HS-27A (cell line): ENCODE measurements at places on chromosomes 4 and X.

- no peak for DNase-seq
Measured at GRCh38 chrX:146604196-146604595, 205.4 kb upstream of the CXorf51B start.

DNA sequence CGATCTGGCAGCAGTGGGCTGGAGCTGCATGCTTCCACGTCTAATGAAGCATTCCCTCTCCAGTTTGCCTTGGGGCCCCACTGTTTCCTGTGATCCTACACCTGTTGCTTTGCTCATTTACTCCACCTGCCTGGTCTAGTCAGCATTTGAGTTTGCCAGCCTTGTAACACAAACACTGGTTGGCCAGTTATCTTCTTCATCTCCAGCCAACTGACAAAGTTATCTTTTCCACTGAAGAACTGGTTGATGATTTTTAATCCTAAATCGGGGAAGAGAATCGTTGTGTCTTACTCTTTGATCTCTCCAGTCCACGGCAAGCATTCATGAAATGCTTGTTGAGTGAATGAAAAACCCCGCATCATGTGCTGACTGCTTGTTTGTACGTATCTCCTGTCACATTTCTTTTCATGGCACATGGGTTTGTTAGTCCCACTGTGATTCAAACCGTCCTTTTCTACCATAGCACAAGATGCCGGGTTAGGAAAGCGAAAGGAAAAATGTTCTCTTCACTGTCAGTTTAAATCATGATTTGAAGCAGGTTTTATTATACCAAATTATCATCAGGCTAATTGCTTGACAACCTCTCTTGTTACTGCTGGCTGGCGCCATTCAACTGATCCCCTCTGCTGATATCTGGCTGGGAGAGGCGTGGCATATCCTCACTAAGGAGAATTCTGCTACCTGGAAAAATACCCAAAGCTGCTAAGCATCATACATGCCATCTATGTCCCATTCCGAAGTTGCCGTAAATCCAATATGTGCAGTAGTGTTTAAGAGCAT is 144.8 kb downstream of the SHROOM3 start:
- DNase-seq = no peak

- DNase-seq = peak; percentile 77
Measured at GRCh38 chr4:140861359-140862176, 105.4 kb upstream of the TBC1D9 start.

GRCh38 chr4:187433141-187433540 is 562.4 kb upstream of the ZFP42 start:
- no peak for DNase-seq

- DNase-seq = no peak
Measured at GRCh38 chr4:173990869-173991210, 292.6 kb downstream of the FBXO8 start.

DNA sequence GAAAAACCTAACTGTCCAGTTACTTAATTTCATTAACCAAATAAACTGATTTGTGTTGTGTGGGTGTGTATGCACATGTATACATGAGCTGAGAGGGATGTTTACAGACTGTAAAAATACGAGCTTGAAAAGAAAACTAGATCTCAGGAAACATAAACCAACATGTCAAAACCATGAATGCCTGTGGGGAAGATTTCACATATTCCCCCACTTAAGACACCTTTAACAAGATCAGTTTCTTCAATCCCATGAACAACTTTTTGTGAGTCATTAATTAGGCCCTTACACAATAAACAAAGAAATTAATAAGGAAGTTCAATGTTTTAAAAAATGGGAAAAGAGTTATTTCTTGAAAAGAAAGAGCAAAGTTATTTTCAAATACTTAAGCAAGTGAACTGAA is 170.8 kb downstream of the ZNF674 start:
- no peak for DNase-seq

DNA sequence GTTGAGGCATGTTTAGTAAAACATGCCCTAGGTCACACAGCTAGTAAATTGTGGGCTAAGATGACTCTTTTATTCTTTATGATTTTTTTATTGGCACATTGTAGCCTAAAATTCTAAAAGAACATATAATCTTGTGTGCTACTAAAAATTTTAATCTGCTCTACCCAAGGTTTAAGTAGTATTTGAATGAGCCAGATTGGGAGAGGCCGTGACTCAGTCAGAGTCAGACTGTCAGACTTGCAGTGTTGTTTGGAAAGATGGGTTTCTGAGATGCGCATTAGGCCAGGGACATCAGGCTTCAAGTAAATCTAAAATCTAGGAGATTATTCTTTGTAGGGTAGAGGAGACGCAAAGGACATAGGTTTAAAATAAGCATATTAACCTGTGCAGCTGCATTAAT is 30.7 kb upstream of the TMPRSS11E start:
- DNase-seq = no peak

DNA sequence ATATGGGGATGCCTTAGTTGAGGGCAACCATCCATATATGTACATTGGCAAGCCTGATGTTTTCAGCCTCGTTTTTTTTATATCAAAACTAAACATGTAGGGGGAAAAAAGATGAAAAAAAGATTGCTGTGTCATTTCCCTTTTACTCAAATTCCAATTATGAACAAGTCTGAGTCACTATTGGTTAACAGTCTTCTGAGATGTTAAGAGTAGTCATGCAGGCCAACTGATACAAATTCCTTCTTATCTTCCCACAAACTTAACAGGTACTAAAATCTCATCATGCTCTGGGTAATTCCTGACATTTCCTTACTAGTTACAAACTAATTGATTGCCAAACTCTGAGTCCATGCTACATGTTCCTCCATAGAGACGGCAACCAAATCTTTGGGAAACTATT is 222.1 kb downstream of the FRMPD4 start:
- DNase-seq = peak; percentile 47

GRCh38 chrX:68692651-68693050 is 45.2 kb downstream of the STARD8 start:
- DNase-seq = no peak

GRCh38 chrX:150236327-150236726 is 126.8 kb upstream of the MAMLD1 start:
- no peak for DNase-seq

GRCh38 chr4:86993909-86994681 is 59.3 kb downstream of the AFF1 start:
- no peak for DNase-seq

DNA sequence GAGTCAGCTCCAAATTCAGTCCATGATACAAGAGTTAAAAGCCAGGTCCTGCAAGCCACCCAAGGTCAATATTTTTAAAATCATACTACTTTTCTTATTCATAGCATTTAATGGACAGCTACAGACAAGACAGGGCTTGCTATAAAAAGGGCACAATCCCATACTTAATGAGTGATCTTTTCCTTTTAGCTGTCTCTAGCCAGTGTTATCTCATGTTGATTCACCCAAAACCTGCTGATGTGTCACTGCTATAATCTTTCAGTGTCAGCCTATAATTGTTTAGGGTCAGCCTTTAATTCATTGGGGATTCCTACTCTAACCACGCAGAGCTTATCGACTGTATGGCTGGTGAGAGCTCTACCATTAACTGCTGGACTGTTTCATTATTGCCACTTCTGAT is 51.2 kb upstream of the HCCS start:
- DNase-seq = no peak

DNA sequence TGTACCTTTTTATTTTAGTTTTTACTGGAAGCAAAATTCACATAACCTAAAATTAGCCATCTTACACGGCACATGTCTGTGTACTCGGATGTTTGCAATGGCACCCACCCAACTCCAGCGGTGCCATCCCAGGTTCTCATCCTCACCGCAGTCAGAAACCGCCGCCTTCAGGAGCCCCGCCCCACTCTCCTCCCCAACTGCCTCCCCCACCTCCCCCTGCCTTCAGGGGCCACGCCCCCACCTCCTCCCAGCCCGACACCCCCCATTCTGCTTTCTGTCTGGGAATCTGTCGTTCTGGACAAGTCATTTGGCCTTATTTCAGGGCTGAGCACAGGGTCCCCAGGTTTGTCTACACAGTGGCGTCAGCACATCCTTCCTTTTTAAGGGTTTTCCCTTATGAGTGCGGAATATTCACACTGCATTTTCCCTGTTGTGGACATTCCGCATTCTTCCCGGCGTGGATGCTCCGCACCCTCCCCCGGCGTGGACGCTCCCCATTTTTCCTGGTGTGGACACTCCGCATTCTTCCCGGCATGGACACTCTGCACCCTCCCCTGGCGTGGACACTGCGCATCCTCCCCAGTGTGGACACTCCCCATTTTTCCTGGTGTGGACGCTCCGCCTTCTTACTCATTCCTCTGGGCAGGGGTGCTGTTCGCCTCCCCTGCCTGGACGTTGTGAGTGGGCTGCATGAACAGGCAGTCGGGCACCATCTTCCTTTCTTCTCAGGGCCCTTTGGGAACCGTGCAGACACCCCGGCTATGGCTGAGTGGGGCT is 135.4 kb upstream of the NKX1-1 start:
- DNase-seq = no peak

DNA sequence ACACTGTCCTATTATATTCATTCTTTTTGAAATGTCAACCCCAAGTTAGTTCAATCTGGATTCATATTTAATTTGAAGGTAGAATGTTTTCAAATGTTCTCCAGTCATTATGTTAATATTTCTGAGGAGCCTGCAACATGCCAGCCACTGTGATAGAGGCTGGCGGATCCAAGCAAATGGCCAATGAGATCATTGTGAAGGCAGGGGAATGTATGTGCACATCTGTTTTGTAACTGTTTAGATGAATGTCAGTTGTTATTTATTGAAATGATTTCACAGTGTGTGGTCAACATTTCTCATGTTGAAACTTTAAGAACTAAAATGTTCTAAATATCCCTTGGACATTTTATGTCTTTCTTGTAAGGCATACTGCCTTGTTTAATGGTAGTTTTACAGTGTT is 1.6 kb downstream of the CXCL1 start:
- no peak for DNase-seq

- no peak for DNase-seq
Measured at GRCh38 chr4:112282860-112283667, 2.6 kb downstream of the TIFA start.

DNA sequence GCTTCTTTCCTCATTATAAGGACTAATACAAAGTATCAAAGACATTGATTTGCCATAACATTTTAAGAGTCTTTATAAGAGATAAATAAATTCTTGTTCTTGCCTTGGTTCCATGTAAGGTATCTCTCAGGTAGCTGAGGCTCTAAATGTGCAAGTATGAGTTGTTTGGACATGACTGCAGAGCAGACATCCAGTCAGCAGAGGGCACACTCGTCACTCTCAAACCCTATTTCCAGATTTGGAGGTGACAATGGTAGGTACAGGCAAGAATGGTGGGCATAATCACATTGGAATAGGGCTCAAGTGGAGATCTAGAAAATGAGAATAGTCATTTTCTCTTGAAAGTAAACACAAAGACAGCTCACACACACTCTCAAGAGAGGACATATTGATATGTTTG is 133.3 kb upstream of the ZIC3 start:
- DNase-seq = no peak

DNA sequence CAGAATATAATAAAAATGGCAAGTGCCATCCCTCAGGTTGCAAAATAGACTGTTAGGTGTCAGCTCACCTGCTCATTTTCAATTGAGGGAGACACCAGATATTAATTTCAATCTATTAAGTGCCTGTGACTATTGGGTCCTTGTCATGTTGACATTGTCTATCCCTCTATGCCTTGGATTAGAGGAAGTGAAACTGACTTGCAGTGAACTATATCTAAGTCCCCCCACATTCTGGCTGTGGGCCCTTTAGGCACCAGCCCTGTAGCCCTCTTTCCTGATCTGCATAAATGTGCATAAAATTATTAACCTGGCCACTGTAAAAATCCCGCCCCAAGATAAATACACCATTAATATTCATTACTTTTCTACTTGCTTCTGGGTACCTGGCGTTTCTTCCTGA is 293.0 kb upstream of the CLNK start:
- no peak for DNase-seq

- DNase-seq = no peak
Measured at GRCh38 chrX:70324326-70324725, 34.4 kb downstream of the KIF4A start.

GRCh38 chr4:69894186-69894585 is 34.2 kb upstream of the SULT1E1 start:
- DNase-seq = no peak

GRCh38 chrX:19855700-19856381 is 31.6 kb downstream of the SH3KBP1 start:
- no peak for DNase-seq

DNA sequence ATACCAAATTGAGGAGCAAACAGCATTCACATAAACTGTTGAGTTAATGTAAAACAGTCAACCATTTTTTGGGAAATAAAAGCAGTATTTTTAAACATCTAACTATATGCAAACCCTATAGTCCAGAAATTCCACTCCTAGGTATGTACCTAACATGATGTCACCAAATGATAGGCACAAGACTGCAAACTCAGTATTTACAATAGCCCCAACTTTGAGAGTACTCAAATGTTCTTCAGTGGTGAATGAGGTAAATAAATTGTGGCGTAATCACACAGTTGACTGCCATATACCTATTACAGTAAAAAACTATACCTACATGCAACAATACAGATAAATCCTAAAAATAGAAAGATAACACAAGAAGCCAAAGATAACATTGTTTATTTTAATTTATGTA is 1243.8 kb upstream of the ADGRL3 start:
- DNase-seq = no peak

DNA sequence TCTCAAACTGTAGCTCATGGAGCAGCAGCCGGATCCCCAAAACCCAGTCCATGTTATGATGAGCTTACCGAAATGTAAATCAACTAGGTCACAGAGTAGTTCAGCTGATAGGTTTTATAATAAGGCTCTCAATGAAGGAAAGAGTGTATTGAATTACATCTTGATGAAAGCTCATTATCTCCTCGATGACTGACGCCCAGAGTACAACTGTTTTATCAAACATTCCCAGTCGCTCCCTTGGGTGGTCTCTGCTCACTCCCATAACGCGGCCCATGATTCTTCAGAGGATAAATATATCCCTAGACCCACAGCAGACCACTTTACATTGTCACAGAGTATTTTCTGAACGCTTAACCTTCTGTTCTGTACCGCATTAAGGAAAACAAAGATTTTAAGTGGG is 452.3 kb upstream of the GALNT7 start:
- no peak for DNase-seq

DNA sequence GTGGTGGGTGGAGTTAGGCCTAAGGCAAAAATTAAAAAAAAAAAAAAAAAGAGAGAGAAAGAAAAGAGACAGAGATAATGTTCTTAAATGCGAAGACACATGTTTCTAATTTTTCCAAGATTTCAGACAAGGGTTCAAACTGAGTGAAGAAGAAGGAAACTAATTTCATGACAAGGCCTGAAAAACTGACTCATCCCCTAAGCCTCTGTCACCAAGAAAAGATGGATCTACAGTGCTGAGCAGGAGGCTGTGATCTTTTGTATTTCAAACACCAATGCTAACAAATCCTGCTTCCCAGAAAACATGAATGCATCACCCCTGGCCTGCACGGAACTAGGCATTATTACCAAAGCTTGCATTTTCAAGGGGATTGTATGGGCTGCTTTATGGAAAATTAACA is 75.3 kb downstream of the PPARGC1A start:
- no peak for DNase-seq

- DNase-seq = peak; percentile 50
Measured at GRCh38 chr4:149961876-149962597, 116.2 kb upstream of the DCLK2 start.

DNA sequence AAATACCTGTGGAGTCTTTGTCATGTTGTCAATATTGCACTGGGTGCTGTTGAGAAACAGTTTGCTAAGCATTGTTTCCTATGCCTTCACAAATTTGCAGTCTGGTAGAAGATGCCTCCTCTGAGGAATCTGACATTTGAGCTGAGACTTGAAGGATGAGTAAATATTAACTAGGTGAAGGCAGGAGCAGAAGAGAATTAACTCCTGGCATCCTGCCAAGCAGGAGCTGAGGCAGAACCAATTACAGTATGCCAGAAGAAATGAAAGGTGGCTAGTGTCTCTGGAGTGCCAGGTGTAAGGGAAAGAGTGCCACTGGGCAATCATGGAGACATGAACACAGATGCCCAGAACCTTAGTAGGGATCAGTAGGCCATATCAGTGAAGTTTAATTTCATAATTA is 1778.2 kb upstream of the PCDH10 start:
- DNase-seq = no peak
